Fibroblast of skin of abdomen (primary cell): ENCODE measurements at places on chromosomes 2 and 18.

DNA sequence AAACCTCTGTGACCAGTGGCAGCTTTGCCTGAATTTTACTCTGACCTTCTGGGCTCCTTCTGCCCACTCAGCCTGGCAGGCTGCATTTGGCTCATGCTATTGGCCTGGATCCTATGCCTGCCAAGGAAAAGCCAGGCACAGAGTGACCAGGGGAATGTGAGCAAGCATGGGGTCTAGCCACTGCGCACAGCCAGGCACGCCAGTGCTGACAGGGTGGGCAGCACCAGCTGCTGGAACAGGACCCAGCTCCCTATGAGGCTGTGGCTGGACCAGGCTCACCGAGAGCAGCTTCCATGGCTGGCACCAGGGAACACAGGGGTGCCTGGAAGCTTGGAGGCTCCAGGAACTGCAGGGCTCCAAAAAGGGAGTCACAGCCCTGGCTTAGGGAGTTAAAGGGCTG is 311.5 kb upstream of the SYT4 start:
- DNase-seq = no peak

- no peak for DNase-seq
Measured at GRCh38 chr2:158917121-158917520, 51.3 kb upstream of the TANC1 start.

- DNase-seq = no peak
Measured at GRCh38 chr18:58893388-58894099, 28.9 kb downstream of the ZNF532 start.

- peak; percentile 98 for DNase-seq
Measured at GRCh38 chr18:25737710-25738311, 352.6 kb downstream of the SS18 start.

- DNase-seq = no peak
Measured at GRCh38 chr2:232325324-232326273, 53.0 kb upstream of the ALPP start.
